Mucosa of gallbladder (tissue), 1 donor: ENCODE measurements at places on chromosomes 6 and 20. TPM values are rescaled to one million over a fixed set of nuclear protein-coding genes. Genes with fewer than 3 reads are reported as not detected.

DNA sequence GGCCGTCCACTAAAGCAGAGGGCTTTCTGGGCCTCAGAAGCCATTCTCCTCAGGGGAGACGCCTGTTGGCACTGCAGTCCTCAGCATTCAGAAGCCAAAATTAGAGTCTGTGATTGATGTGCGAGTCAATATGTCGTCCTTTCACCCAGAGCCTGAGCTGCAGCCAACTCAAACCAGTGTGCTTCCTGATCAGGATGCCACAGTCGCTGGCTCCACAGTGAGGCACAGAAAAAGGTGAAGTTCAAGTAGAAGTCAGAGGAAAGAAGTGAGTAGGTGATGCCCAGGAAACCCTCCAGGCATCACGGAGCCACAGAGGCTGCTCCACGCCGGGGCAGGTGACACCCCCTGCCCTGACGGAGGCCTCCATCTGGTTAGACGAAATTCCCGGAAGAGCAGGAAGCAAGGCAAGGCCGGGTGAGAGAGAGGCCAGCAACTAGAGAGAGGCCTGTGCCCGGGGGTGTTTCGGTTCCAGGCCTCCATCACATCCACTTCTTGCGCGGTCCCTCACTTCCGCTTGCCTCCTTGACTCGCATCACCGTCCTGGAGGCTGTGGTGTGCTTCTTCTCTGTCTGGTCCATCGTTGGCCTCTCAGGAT lies 177.7 kb upstream of the SNX9 start:
- DNase-seq: no peak

Gene SLC32A1
- total RNA-seq: not detected

- no peak for DNase-seq
These were observed 100.9 kb downstream of the RNF144B start for GRCh38 chr6:18488004-18488403.

DNA sequence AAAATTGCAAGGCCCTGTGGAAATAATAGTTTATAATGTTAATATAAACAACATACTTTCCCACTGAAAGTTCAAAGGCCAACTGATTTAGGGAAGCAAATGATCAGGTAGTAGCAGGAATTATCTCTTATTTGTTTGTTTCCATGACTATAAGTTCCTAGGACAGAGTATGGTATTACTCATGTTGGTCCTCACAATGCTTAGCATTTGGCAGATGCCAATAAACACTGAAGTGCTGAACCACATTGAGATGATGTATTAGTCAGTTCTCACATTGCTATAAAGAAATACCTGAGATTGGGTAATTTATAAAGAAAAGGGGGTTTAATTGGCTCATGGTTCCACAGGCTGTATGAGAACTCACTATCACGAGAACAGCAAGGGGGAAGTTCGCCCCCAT lies 129.6 kb upstream of the NUP153 start:
- no peak for DNase-seq

Gene FAM209B
- 0.32 TPM for total RNA-seq

DNA sequence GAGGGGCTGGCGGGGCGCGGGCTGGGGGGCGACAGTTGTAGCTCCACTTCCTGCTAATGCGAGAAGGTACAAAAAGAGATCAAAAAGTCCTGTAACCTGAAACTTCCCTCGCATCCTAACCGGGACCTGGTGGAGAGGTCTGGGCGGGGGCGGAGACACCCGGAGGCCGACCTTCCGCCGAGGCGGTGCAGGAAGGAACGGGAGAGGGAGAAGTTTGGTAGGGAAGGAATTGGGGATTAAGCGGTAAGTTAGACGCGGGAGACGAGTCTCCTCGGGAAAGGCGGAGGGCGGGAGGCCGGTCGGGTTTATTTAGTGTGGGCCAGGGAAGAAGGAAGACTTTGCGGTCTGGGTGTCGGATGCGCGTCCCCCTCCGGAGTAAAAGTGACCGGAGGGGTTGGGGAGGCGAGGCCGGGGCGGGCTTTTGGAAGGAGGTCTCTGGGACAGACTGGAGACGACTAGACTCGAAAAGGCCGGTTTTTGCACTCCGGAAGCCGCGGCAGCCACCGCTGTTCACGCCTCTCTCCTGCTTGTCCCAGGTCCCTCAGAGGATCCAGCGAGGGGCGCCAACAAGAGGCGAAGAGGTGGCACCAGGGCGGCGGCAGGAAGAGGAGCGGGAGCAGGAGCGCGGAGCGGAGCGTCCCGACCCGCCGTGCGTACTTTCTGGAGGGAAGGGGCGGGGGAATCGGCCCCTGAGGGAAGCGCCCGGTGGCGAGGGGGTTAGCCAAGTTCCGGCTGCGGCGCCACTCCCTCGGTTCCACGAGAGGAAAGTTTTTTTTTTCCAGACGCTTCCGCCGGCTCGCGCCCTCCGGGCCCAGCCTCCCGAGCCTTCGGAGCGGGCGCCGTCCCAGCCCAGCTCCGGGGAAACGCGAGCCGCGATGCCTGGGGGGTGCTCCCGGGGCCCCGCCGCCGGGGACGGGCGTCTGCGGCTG lies 734 bp downstream of the TPBG start:
- DNase-seq: peak; percentile 28

DNA sequence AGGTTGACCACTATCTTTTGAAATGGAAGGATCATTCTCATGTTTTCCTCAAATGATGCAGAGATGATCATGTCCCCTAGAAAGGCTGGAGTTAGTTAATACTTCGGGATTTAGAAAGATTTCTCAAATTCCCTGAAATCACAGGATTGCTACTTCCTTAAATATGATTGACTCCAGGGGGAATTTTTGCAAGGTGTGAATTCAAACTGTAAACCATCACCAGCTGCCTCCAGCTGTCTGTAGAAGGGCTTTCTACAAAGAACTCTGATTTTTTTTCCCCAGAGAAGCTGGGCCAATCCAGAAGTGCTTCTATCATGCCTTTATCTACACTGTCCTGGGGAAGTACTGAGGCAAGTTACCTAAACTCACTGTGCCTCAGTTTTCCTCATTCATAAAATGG lies 114.5 kb downstream of the EDN1 start:
- no peak for DNase-seq

GRCh38 chr6:129667034-129667433 lies 42.9 kb downstream of the ARHGAP18 start:
- no peak for DNase-seq

- no peak for DNase-seq
These were observed 142.6 kb upstream of the TAB2 start for GRCh38 chr6:149174962-149175361.

DNA sequence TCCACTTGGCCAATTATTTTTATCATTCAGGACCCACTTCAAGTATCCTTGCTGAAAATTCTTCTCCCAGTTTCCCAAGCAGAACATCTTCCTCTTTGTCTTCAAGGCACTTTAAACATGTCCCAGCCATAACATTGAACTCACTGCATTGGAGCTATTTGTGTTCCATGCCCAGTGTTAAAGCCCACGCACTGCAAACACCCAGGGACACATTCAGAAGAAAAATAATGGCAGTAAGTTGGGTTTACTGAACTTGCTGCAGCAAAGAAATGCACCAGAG lies 1.6 kb upstream of the APMAP start:
- DNase-seq: no peak

- DNase-seq: no peak
These were observed 30.3 kb upstream of the ZBTB22 start for GRCh38 chr6:33347816-33348215.

DNA sequence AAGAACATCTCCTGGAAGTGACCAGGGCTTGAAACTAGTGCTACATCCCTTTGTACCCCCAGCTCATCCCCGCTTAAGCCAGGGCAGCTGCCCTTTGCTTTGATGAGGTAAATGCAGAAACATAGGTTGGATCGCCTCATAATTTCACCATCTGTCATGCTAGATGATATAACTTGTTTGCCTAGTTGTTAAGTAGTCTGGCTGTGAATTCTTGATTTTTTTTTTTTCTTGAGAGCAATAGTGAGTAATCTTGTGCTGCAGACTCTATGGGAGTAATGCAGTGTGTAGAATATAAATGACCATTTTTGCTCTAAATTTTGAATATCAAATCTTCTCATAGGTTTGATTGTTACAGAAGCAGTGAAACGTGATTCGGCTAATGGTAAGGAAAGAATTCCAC lies 4.1 kb downstream of the TRDN start:
- no peak for DNase-seq

DNA sequence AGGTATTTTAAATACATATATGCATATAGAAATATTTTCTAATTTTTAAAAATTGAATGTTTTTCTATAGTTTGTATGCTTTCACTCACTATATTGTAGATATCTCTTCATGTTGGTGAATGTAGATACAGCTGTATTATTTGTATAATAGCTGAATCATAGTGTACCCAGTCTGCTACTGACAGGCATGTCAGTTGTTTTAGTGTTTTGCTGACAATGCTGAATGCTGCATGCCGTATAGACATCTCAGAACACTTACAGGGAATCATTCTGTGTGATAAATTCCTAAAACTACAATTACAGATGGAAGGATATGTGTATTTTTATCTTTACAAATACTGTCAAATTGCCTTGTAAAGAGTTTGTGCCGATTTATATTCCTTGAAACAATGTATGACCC lies 175.4 kb downstream of the SIM1 start:
- no peak for DNase-seq

Gene RING1
- 50.9 TPM for total RNA-seq

DNA sequence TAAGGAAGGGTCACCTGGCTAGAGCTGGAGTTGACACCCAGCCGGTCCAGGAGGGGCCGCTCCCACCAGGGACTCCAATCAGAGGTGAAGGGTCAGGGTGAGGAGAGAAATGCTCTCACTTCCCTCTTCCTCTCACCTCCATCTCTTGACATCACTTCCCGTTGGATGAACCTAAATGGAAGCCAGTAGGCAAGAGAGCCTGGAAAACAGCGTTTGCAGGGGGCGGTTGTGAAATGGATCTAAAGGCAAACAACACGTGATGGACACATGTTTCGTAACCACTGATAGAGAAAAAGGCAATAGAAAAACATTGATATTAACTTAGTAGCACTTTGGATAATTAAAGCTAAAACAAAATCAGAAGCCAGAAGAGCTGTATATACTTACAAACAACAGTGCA lies 105.6 kb upstream of the FOXA2 start:
- no peak for DNase-seq

GRCh38 chr6:31686483-31686882 lies 5.6 kb upstream of the LY6G5C start:
- DNase-seq: no peak

DNA sequence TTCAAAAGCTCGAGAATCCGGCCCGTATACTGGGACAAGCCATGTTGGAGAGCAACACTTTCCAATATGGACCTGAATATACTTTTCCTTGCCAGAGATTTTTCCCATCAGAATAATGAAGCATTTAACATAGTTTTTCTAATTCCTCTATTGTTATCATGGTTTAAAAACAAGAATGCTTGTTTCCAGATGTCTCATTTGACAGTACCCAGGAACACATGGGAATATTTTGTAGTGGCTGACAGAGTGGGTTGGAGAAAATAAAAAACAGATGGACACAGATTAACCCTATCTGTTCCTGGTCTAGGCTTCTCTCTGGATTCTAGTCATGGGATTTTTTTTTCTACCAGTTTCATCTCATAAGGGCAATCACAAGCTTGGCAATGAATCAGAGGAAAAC lies 164.8 kb upstream of the CEP162 start:
- no peak for DNase-seq

DNA sequence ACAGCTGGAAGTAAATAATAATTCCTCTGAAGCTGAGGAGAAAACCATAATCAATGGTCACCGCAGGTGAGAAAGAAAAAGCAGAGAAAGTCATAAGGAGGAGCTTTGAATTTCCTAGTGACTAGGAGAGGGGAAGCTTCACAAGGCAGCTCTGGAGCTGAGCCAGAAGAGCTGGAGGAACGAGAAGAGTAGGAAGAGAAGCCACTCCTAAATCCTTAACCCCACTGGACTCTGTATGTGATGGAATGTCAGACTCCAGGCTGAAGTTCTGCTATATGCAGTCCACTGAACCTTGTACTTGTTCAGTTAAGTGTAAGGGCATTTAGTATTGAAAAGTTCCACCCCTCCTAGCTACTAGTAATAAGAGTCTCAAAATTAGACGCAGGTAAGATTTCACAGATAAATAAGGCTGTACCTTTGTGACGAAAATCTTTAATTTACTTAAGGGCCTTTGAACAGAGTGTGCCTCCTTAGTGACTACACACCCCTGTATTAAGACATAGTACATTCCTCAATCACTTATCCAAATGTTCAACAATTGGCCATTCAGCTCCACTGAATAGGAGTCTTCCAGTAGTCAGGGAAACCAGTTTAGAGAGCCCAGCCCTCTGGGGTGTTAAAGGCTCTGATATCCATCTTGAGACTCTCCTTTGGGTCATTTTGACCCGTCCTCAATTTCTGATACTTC lies 71.4 kb upstream of the UFL1 start:
- DNase-seq: peak; percentile 18

DNA sequence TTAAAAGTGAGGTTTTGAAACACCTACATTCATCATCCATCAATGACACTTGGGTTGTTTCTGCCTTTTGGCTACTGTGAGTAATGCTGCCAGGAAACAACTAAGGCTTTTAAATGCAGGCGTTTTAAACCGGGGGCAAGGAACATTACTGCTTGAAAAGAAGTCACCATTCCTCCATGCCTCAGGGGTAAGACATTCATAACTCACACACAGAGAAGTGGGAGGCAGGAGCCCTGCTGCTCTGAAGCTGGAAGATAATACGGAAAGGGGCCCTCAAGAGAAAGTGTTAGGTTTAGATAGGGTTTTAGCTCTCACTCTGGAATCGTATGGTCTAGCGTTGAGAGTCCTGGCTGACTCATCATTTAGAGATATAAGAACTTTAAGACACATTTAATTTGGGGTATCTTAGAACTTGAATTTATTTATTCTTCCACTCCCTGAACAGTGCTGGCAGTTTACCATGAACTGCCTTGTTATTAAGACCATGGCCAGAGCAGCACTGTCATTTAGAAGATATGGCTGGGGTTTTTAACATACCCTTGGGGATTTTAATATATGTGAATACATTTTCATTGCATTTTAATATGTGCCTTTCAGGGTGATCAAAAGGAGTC lies 1.8 kb downstream of the TUBB1 start:
- no peak for DNase-seq

DNA sequence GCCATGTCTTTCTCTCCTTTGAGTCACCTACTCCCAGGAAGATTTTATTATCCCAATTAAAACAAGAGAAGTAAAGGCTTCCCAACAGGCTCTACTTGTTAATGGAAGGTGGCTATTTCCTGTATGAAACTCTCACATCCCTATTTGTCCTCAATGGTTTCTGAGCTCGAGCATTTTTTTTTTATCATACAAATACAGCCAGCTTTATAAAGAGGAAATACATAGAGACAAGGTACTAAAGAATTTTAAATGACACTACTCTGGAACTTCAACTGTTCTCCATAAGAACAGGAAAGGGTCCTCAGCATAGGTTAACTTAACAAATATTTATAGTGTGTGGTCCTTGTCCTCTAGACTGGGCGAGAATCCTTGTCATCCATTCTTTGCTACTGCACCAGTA lies 41.0 kb downstream of the TSHZ2 start:
- no peak for DNase-seq

Gene PAK5
- 12.5 TPM for total RNA-seq

Gene TCP11
- total RNA-seq: not detected

GRCh38 chr20:49508435-49509199 lies 26.1 kb upstream of the KCNB1 start:
- DNase-seq: no peak

Gene CFAP61
- 0.78 TPM for total RNA-seq

DNA sequence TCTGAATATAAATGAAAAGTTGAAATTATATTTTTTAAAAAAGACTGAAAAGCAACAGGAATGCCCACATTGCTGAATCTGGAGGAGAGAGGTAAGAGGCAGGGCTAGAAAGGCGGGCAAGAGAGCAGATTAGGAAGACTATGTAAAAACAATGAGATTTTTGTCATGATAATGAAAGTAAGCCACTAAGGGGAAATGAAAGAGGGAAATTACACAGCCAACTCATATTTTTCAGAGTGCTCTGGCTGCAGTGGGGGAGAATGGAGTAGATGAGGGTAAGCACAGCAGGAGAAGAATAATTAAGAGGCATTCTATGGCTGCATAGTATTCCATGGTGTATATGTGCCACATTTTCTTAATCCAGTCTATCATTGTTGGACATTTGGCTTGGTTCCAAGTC lies 281.9 kb downstream of the PKHD1 start:
- DNase-seq: no peak
